ENCODE measurements at places on chromosomes 4 and X.

DNA sequence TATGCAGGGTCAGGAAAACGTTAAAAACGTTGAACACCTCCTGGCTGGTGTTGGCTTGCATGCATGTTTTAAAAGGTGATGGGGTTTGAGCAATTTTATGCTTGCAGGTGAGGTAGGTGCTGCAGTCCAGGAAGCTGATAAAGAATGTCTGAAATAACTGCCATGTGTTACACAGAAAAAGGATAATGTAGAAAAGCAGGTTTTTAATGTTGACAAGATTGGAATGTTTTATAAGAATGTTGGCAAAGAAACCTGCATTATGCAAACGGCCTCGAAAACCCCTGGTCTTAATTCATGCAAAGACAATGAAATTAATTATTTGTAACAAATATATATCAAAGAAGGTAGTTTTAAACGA lies 723.7 kb upstream of the AGA start:
- no peak for DNase-seq

GRCh38 chr4:173446416-173446815 lies 47.5 kb upstream of the SCRG1 start:
- DNase-seq: no peak

- no peak for DNase-seq
These were observed 32.5 kb downstream of the DLG3 start for GRCh38 chrX:70476934-70477733.

DNA sequence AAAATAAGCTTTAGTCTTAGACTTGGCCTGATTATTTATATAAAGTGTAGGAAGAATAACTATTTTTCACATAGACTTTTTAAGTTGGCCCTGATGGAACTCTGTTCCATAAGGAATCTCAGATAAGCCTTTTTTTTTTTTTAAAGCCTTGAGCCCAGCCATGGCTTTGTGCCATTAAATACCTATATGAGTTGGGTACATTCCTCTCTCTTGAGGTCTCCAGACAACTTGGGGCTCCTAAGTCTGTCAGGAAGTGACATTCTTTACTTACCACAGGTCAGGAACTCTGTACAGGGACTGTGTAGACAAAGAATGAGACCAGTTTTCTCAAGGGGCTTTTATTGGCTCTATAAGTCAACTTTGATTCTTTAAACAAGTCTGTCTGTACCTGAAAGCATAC lies 27.1 kb upstream of the IGFBP7 start:
- DNase-seq: no peak

- DNase-seq: no peak
These were observed 210.4 kb upstream of the GALNTL6 start for GRCh38 chr4:171602638-171603355.

DNA sequence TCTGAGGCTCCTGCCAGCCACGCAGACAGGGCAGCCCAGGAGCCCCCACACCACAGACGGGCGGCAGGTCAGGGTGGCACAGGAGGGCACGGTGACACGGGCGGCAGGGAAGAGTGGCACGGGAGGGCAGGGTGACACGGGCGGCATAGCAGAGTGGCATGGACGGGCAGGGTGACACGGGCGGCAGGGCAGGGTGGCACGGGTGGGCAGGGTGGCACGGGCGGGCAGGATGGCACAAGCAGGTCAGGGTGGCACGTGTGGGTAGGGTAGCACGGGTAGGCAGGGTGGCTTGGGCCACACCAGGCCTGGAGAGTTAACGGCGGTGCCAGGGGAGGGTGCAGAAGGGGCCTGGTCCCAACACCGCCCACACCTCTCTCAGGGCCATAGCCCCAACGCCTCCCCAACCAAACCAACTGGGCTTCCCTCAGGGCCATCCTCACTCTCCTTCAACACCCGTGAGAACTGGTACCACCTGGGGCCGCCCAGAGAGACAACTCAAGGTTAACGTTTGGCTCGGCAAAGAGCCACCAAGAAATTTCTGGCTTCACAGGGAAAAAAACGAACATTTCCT lies 3.4 kb downstream of the CTBP1 start:
- DNase-seq: no peak

DNA sequence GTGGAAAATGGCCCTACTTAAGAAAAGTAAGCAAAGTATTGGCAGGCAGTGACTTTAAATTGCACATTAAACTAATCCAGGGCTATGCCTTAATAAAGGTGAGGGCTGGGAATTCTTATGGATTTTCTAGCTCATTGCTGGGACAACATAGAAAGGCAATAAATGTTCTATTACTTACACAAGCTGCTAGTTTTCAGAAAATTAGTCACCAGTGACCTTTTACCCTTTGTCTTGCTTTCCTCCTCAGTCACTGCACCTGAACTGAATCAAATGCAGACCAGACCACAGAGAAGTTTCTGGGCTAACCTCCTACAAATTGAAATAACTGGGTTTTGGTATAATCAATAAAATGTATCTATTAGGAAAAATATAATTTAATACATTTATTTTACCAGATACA lies 694.4 kb upstream of the FAM241A start:
- no peak for DNase-seq

DNA sequence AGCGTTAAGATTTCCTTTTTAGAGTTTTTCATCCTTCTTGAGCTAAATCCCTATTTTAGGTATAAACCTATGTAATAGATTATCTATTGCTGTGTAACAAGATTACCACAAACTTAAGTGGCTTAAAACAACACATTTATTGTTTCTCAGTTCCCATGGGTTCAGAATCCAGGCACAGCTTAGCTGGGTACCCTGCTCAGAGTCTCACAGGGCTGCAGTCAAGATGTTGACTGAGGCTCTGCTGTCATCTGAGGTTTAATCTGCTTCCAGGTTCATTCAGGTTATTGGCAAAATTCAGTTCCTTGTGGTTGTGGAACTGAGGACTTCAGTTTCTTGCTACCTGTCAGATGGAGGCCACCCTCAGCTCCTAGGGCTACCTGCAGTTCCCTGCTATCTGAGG lies 60.9 kb downstream of the GK start:
- DNase-seq: no peak

GRCh38 chrX:101729986-101730385 lies 70.3 kb upstream of the ARMCX2 start:
- DNase-seq: no peak

DNA sequence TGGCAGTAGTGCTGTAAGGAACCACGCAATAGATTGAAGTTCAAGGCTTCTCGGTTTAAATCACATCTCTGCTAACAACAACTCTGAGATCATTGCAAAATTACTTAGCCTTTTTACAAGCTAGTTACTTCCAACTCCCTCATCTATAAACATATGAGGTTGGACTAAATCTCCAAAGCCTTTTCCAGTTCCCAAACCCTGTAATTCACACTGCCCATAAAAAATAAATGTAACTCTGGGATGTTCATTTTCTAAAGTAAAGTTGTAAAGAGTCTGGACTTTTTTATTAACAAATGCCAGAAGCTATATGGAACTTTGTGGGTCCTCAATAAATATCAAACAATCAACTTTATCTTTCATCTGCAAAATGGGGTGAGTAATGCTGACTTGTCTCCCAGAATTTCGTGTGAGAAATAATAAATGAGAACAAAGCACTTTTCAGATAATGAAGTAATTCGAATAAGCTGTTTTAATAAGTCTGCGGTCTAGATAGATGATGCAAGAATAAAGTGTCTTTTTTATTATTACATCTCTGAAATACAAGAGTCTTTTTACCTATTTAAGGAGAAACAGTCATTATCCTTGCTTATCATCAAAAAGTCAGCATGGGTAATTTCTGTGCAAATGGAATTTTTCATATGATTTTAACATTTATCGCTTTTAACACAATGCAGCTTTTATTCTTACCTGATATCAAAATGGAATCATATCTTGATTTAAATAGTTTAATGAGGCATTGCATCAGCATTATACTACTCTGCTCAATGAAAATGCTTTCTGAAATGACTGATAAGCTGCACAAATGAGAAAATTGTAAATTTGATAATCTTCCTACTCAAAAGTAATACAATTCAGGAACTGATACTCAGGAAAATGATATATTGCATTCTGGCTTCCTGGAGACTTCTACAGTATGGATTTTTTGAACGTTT lies 252.6 kb downstream of the BANK1 start:
- no peak for DNase-seq

DNA sequence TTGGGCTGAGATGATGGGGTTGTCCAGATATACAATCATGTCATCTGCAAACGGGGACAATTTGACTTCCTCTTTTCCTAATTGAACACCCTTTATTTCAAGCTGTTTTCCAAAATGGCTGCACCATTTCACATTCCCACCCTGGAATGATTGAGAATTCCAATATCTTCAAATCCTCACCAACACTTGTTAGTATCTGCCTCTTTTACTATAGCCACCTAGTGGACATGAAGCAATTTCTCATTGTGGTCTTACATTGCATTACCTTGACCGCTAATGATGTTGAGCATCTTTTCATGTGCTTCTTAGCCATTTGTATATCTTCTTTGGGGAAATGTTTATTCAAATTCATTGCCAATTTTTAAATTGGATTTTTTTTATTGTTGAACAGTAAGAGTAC lies 364.8 kb downstream of the SMARCA1 start:
- no peak for DNase-seq

DNA sequence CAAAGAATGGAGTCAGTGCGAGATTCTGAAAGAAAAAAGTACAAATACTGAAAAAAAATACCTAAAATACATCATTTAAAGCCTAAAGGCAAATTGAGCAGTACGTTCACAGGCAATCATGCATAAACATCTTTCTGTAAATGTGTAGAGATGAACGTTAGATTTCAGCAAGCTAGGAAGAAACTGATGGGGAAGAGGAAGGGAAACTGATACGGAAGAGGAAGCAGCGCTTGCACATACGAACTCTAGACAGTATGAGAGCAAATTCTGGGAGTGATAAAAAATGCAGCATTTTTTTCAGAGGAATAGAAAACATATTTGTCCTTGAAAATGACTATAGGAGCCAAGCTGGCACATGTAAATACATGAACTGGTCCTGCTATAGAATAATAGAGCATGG lies 9.4 kb downstream of the ANKRD50 start:
- DNase-seq: no peak

- DNase-seq: no peak
These were observed 179.0 kb downstream of the CEP135 start for GRCh38 chr4:56127716-56128115.

- DNase-seq: no peak
These were observed 57.7 kb upstream of the PASD1 start for GRCh38 chrX:151505796-151506195.
